ENCODE measurements at places on chromosomes 3 and 15.

DNA sequence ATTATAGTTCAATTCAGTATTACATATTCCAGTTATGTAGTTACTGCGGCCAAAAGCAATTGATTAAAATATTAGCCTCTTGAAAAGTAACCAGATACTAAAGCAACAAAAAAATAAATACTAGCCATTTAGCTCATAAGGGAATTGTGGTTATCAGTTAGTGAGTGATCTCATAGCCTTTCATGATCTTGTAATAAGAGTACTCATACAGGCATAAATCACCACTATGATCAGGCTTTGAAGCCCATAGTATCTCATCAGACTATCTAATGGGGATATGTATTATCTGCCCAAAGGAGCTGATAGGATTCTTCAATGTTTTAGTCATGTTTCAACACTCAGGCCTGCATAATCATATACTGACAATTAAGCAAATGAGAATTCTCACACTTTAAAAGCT is 184.1 kb upstream of the CCDC54 start:
- DNase-seq, result no peak

- DNase-seq, result no peak
These were observed 256.8 kb downstream of the RORA start for GRCh38 chr15:60972301-60972700.

- no peak for DNase-seq
These were observed 52.2 kb upstream of the PCSK6 start for GRCh38 chr15:101541501-101542292.

DNA sequence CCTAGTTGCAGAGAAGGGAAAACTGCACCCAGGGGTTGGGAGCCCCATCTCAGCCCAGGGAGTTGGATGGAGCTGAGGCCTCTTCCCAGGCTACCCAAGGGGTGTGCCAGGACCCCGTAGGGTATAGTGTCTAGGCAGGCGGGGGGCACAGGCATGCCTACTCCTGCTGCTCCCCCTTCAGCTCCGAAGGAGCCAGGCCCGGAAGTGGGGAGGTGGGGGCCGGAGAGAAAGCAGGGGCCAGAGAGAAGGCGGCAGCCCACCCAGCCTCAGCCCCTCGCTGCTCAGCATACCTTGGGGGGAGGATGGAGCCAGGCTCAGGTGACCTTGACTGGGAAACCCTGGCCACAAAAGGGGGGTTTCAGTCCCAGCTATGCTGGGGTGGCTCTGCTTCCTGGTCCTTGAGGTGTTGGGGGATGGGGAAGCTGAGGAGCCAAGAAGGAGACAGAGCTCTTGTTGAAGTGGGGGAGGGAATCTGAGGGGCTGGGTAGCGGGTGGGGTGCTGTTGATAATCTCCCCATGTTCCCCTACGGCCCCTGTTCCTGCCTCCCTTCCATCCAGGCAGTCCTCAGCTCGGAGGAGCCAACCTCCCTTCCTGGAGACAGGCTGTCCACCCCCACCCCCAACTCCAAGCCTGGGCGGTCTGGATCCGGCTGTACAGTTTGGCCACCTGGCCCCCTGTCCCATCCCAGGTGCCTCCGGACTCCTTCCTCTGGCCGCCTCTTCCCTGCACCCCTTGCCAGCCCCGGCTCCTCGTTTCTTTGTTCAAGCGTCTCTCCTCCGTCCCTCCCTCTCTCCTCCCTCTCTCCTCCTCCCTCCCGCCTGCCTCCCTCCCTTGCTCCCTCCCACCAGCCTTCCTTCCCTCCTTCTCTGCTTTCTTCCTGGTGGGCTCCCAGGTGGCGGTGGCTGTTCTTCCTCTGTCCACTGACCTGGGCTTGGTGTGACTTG is 1.7 kb downstream of the SEMA3F start:
- peak; percentile 28 for DNase-seq

GRCh38 chr3:140459462-140459861 is 218.4 kb upstream of the TRIM42 start:
- DNase-seq, result no peak

DNA sequence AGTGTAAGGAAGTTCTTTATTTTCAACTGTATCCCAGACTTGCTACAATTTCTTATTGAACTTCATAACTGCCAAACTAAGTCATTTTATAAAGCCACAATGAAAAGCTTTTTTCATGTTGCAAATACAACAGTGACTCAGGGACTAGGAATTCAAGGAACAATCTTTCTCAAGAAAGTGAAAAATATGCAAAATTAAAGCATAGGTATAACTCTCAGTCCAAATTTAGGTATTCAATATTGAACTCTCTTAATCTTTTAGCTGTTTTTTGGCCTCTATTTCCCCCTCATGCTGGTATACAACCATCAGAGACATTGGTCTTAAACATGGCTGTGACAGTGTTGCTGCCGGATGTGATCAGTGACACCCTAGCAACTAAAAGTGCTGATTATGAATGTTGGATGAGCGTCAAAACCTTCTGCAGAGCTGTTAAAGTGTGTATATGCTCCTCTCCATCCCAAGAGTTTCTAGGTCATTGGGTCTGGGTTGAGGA is 476.9 kb downstream of the ZNF385D start:
- no peak for DNase-seq

- DNase-seq, result no peak
These were observed 6.3 kb downstream of the ADGRG7 start for GRCh38 chr3:100615684-100616083.

DNA sequence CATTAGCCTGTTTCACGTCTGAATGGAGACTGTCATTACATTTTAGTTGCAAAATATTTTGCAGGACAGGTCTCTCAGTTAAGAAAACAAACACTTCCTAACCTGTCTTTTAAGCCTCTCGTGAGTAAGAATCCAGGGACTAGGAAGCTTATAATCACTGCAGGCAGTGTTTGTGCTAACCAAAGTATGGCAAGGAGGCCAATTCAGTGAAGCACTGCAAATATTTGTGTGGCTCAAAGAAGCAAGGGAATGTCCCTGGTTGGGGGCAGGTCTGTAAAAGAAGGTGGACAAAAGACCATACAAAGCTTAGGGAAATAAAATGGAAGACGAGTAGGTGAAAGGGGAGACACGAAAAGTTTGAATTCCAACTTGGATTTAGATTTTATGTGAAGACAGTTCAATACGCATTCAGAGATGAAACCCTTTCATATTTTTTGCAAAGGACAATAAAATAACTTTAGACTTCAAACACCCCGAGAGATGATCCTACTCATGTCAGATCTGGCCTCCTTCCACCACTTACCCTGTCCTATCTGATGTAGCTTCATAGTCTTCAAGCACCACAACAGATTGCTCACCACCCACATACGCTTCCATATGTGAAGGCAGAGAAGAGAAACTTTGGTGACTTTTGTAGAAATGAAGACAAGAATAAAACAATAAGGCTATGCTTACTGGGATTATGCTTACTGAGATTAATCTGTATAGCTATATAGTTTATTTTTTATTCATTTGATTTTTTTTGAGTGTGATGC is 240.9 kb downstream of the TUSC7 start:
- DNase-seq, result no peak

- DNase-seq, result peak; percentile 82
These were observed 83.9 kb upstream of the PLXND1 start for GRCh38 chr3:129690406-129690805.

- DNase-seq, result peak; percentile 71
These were observed 451 bp downstream of the ONECUT1 start for GRCh38 chr15:52789601-52790168.

GRCh38 chr3:176953106-176954060 is 243.9 kb downstream of the TBL1XR1 start:
- no peak for DNase-seq

DNA sequence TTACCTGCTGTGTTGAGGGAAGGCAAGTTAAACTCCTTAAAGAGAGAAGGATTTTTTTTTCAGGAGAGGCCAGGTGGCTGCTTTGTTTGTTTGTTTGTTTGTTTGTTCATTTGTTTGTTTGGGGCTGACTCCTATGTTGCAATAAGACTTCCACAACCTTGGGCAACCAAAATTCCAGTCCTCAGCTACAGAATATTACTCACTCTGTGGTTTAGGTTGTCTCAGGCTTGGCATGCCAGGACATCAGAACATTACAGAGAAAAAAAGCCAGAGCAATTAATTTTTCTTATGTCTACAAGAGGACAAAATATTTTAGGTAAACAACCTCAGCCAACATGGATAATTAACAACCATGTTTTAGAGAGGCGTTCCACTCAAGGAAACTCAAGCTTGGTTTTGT is 156.7 kb upstream of the ATP11B start:
- no peak for DNase-seq

DNA sequence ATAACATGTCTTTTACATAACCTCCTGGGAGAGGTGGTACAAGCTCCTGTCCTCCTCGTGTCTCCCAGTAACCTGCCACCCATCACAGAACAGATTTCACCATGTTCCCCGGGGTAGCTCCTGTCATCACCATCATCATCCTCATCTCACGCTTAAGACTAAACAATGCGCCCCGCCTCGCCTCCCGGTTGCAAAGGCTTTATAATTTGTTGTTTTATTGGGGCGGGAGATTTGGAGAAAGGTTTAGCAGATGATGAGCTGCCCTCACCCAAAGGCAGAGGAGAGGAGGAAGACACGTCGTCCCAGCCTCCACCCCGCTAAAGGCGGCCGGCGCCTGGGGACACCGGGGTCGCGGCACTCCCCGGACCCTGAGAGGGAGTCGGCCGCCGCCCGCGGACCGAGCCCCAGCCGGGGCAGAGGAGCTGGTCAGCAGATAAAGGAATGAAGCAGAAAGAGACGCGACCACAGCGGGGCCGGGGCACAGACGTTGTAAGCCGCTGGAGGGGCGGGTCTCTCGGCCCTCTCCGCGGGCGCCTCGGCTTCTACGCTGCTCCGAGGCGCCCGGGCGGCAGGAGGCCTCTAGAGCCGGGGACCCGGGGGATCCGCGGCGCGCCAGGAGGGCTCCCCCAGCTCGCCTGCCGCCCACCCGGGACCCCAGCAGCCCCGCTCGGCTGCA is 589 bp downstream of the HERC1 start:
- DNase-seq, result peak; percentile 67

DNA sequence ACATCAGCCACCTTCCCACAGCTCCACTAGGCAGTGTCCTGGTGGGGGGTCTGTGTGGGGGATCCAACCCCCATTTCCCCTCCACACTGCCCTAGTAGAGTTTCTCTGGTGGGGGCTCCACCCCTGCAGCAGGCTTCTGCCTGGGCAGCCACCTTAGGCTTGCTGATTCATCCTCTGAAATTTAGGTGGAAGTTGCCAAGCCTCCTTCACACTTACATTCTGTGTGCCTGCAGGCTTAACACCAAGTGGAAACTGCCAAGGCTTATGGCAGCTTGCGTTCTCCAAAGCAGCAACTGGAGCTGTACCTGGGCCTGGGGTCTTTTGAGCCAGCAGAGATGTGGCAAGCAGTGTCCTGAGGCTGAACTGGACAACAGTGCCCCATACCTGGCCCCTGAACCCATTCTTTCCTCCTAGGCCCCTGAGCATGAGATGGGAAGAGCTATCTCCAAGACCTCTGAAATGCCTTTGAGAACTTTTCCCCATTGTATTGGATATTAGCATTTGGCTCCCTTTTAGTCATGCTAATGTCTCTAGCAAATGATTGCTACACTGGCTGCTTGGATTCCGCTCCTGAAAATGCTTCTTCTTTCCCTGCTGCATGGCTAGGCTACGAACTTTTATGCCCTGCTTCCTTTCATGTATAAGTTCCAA is 32.5 kb downstream of the CPN2 start:
- DNase-seq, result no peak

- DNase-seq, result no peak
These were observed 72.3 kb downstream of the LMLN start for GRCh38 chr3:198032039-198032936.

- DNase-seq, result no peak
These were observed 761.4 kb downstream of the NAALADL2 start for GRCh38 chr3:175620532-175620931.

DNA sequence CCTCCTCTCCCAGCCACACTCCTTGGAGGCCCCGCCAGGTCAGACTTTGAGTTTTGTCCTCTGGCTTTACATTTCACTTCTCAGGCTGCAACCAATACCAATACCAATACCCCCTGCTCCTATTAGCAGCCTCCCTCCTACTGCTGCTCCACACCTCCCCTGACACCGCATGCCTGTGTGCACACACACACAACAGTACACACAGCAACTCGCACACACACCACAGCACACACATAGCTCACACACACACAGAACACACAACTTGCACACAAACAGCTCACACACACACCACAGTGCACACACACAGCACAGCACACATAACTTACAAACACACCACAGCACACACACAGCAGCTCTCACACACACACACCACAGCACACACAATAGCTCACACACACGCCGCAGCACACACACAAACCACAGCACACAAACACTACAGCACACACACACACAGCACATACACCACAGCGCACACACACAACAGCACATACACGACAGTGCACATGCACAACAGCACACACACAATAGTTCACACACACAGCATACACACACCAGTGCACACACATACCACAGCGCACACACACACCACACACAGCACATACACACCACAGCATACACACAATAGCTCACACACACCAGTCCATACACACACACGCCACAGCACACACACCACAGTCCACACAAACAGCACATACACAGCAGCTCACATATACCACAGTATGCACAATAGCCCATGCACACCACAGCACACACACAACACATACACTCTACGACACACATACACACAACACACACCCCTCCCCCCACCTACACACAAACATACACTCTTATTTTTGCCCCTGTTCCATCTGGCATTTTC is 204.7 kb downstream of the UACA start:
- no peak for DNase-seq

GRCh38 chr15:61315471-61315870 is 86.4 kb upstream of the RORA start:
- peak; percentile 80 for DNase-seq

DNA sequence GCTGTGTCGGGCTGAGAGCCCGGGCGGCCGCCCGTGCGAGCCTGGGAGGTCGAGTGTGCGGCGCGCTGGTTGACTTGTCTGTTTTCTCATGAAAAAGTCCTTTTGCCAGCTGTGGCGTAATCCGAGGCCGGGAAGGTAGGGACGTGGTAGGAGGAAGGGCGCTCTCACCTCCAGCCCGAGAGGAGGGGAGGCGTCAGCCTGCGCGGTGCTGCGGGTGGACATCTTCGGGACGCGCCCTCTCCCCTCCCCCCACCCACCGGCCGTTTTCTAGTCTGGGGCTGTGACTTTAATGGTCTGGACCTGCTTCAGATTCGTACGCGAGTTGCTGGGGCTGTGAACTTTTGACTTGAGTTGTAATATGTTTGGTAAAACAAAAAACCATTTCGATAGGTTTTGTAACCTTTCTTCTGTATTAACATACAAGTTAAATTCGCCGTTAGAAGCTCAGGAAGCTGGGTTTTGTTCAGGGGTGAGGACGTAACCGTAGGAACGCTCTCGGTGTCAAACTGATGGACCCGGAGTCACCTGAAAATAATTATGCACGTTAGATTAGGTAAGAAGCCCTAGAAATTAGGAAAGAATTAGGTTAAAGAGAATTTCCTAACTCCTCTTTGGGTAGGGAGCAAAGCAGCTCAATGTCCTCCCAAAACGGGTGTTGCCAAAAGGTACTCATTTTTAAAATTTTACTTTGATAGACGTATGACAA is 762 bp downstream of the NCK1 start:
- peak; percentile 77 for DNase-seq
